Karpas-422 (cell line): ENCODE measurements at places on chromosomes 12 and 14.

DNA sequence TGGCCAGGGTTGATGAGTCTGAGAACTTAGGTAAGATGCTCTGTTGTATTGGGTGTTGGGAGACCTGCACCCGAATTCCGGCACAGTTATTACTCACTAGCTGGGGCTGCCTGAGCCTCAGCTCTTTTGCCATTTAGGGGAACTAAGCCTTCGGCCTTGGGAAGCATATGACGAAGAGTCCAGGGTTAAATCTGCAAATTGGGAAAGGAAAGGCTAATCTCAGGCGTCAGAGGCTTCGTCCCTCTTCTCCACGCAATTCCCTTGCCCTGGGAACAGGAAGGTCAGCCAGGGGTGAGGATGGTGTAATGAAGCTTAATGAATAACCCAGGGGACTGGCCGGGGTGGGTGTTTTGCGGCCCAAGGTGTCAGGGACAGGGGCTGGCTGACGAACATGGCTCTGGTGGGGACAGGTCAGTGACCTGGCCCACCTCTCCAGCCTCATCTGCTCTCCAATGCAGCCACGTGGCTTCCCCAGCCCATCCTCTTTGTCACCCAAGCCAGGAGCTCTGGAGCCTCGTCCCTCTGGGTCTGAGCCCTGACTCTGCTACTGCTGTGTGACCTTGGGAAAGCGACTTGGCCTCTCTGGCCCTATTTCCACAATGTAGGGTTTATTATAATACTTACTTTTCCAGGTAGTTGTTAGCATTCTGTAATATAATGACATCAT, 3.8 kb upstream of the SDSL start:
- DNase-seq: no peak

- DNase-seq: no peak
Measured at GRCh38 chr12:94320109-94320508, 139.6 kb downstream of the CEP83 start.

- no peak for DNase-seq
Measured at GRCh38 chr12:58067610-58068387, 126.4 kb downstream of the ATP23 start.

DNA sequence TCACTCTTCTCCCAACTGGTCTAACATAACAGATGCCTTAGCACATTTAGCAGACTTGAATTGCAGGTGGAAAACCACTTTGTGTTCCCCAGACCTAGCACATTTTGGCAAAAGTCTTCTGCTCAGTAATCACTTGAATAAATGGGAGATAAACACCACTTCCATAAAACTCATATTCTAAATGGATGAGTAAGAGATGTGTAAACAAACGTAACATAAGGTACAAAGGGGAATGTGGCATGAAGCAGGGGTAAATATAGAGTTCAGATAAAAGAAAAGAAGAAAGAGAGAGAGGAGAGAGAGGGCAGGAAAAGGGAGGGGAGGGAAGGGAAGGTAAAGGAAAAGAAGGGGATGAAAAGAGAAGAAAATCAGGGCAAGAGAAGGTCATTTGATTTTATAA, 17.0 kb upstream of the KERA start:
- DNase-seq: no peak
